NCI-H460 (cell line): ENCODE measurements at places on chromosomes 11 and 22.

GRCh38 chr11:69155302-69156234 lies at the start of gene SMIM38:
TSS of gene SMIM38 (plus strand) at chr11:69155935. CDS start at chr11:69157847, 1,912 bp downstream.
- DNase-seq = no peak

- no peak for DNase-seq
Measured at GRCh38 chr11:44957776-44958564, 7.3 kb upstream of the TP53I11 start.

DNA sequence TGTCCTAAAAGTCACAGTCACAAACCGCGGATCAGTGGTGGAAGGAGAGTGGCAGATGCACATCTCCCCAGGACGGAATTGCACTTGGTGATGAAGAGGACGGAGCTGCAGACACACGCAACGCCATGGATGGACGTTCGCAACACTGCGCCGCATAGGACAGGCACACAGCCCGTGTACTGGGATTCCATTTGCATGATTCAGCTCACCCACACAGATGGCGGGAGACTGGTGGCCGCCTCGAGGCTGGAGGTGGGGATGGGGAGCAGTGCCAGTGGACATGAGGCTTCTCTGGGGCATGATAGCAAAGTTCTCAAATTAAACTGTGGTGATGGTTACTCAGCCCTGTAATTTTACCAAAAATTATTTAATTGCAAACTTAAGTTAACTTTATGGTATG lies 37.4 kb downstream of the DUSP8 start:
- no peak for DNase-seq

DNA sequence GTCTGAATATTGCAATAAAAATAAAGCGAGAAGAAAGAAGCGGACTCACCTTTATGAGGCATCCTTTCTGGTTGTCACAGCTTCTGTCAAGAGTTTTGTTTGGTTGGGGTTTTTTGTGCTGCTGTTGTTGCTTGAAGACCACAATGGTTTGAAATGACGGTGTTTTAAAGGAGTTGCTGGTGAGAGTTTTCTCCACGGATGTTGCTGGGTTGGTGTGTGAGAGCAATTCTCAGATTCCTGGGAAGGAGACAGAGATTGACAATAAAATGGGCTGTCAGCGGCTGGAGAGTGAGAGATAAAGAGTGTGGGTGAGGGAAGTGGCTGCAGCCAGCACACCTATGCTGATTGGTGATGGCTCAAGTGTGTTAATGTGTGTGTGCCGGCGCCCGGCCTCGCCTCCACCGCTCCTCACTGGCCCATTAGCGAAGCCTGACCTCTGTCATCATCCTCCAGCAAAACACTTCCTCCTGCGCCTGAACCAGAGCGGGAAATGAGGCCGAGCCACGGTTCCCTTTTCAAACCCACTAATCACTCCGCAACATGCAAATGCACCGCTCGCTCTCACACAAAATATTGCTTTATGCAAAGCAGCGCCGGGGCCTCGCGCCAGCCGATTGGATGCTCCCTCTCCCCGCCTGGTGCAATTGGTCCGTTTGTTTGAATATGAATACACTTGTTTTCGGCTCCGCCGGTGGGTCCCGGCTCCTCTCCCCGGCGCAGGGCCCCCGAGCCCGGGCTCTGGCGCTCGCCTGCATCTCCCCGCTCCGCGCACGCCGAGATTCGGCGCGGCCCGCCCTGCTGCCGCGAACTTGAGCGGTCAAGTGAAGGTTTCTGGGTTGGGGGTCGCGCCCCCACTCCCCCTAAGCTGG lies at the start of gene PAX6:
Gene PAX6, minus strand, starts transcription at position 544 of the 869 bp plus-strand sequence. CDS start 4,911 bp downstream, outside the sequence.
- peak; percentile 93 for DNase-seq

DNA sequence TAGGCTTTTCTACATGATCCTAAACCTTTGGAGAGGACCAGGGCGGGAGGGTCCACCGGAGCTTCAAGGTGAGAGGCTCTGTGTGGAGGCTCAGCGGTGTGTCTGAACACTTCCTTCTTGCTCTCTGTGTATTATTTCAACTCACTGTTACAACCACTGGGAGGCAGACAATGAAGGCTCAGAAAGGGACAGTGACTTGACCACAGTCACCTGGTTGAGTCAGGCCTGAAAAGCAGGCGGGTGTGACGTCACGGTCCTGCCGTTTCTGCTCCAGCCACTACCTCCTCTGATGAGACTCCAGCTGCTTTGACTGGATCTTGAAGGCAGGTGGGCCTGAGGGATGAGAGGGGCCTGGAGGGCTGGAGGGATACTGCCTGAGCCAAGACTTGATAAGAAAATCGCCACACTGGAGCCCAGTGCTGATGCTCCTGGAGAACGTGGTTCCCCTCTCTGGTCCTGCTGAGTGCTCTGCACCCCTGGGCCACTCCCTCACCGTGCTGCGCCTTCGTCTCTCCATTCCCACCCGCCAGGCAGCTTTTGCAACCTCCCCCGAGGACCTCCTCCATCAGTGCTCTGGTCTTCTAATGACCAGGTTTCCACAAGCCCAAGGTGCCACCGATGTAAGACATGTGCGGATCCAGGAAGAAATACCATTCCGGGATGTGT lies 27.9 kb downstream of the KCNC1 start:
- DNase-seq = no peak

DNA sequence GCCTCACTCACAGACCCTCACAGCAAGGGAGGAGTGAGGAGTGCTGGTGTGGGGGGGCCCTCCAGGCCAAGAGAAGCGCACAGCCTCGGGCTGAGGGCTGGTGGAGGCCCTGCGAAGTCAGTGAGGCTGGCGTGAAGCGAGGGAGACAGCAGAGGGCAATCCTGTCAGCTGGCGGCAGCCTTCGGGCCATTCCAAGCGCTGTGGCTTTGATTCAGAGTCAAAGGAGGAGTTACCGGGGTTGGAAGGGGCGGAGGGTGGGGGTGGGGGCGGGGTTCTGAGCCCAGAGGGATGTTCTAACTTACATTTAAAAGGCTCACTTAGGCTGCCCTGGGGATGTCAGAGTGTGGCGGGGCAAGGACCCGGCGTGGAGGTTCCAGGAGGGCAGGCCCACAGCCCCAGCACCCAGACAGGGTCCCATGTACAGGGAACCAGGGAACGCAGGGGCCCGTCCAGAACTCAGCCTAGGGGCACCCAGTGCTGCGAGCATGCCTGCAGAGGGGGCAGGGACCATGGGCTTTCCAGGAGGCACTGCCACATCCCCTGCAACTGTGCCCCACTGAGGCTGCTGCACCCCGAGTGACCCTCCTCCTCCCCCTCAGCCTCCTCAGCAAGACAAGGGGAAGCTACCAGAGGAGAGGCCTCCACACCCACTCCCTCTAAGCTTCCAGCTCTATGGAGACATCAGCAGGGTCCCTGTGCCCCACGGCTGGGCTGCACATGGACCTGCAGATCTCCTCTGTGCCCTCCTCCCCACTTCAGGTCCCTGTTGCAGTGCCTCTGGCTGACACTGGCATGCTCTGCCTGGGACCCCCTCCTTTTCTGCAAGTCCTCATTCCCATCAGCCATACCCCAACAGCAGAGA lies 39.7 kb upstream of the TTLL12 start:
- no peak for DNase-seq

DNA sequence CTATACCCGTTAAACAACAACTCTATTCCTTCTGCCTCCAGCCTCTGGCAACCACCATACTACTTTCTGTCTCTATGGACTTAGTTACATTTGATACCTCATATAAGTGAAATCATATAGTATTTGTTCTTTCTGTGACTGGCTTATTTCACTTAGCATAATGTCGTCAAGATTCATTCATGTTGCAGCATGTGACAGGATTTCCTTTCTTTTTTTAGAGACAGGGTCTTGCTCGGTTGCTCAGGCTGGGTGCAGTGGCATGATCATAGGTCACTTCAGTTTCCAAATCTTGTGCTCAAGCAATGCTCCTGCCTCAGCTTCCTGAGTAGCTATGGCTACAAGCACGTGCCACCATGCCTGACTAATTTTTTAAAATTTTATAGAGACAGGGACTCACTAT lies 29.4 kb upstream of the SORL1 start:
- DNase-seq = no peak

- DNase-seq = no peak
Measured at GRCh38 chr11:59289356-59290181, 69.1 kb upstream of the OR5AN1 start.

- no peak for DNase-seq
Measured at GRCh38 chr11:1406571-1407485, 17.1 kb downstream of the BRSK2 start.

DNA sequence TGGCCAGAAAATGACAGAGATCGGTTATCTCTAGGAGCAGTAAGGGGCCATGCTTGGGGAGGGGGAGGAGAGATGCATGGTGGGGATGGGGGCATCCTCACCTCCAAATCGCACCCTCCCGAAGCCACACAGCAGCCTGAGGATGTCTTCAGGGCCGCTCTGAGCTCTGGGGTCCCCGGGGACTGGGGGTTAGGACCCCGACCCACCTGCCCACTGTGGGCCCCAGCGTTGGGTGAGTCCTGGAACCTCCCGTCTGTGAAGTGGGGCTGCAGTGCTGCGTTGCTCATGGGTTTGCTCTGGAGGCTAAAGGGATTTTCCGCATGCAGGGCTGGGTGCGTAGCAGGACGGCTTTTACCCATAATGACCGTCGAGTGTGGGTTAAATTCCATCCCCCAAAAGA lies 1046.3 kb downstream of the BRD1 start:
- no peak for DNase-seq

DNA sequence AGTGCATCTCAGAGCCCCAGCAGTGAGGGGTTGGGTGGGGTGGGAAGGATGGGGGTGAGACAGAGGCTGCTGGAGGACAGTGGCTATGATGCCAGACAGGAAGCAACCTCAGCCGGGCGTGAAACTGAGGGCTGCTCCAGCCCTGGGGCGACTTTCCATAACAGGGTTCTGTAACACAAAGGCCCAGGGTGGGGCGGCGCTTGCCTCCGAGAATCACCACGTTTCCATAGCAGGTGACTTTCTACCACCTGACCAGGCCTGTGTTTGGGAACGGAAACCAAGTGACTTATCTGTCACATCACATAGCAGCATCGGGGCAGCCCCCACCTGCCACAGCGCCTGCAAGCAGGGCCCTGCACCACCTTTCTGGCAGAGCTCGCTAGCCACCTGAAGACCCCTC lies 85.8 kb downstream of the TRMU start:
- no peak for DNase-seq

GRCh38 chr22:31650391-31650790 lies 11.6 kb downstream of the PISD start:
- no peak for DNase-seq

- DNase-seq = no peak
Measured at GRCh38 chr11:103234974-103235373, 125.7 kb downstream of the DYNC2H1 start.

GRCh38 chr22:46730568-46731245 lies 7.3 kb downstream of the CERK start:
- no peak for DNase-seq
